ENCODE measurements at places on chromosomes 1 and 21.

- DNase-seq: no peak
Observed at GRCh38 chr21:45887788-45888187, 93.8 kb upstream of the COL6A1 start.

- DNase-seq: no peak
Observed at GRCh38 chr1:223144431-223144830, 1.4 kb upstream of the TLR5 start.

GRCh38 chr1:172089768-172090510 lies 248.6 kb downstream of the DNM3 start:
- peak; percentile 84 for DNase-seq

GRCh38 chr1:107141491-107142126 lies 770 bp downstream of the NTNG1 start:
- no peak for DNase-seq

DNA sequence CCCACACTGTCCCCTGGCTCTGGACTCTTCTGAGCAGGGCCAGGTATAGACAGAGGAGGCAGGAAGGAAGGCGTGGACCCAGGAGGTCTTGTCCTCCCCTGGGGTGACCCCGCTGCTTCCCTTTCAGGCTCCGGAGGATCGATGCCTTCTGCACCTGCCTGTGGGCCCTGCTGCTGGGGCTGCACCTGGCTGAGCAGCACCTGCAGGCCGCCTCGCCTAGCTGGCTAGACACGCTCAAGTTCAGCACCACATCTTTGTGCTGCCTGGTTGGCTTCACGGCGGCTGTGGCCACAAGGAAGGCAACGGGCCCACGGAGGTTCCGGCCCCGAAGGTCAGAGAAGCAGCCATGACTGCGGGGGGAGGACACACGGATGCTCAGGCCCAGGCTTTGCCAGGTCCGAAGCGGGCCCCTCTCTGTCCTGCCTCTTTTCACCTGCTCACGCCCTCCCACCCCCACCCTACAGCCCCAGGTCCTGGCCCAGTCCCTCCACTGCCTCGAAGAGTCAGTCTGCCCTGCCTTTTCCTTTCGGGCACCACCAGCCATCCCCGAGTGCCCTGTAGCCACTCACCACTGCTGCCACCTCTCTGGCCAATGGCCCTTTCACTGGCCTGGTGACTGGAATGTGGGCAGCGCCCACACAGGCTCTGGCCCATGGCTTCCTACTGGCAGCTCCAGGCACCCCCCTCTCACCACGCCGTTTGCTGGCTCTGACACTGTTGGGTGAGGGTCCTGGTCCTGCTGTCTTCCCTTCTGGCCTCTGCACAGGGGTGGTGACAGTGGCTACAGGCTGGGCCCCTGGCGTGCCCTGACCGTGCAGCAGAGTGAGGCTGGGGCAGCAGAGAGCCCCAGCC lies 13.5 kb downstream of the TMEM201 start:
- no peak for DNase-seq

- DNase-seq: no peak
Observed at GRCh38 chr1:247180581-247180980, 8.8 kb upstream of the ZNF124 start.

DNA sequence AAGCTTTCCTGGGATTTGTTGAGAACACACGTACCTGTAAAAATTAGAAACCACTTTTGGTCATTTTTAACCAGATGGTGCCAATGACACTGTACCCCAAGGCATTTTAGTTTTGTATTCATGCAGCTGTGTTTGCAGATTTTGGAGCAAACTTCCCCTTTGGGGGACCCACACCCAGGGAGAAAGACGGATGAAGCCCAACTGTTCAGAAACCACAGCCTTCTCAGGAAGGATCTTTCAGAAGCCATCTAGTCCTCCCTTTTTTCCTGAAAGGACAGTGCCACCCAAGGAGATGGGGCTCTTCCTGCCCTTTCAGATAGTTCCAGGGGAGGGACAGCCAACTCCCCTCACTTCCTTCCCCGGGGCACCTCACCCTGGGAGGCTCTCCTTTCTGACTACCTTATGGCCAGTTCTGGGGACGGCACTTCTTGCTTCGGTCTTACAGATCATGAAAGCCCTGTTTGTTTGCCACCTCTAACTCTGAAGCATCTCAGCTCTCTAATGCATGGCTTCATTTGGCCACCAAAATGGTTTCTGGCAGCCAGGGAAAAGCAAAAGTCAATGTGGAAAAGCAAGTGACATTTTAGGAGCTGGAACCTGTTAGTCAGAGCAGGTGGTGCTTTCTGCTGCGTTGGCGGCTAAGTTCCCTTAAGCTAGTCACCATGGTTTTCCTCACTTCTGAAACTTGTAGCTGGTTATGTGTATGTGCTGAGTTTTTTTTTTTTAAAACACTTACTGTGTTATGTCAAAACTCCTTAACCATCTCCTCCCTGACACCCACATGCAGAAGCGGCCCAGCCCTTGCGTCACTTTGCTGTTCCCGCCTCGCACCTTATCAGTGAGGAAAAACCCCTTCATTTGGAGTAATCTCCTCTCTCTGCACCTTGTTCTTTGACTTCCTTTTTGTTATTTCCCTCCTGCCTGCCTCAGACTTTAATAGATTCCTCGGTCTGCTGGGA lies 10.1 kb downstream of the TMCC2 start:
- DNase-seq: no peak

- no peak for DNase-seq
Observed at GRCh38 chr1:34695580-34695979, 59.3 kb upstream of the GJB5 start.

- peak; percentile 45 for DNase-seq
Observed at GRCh38 chr1:82269431-82269830, 468.7 kb downstream of the ADGRL2 start.

DNA sequence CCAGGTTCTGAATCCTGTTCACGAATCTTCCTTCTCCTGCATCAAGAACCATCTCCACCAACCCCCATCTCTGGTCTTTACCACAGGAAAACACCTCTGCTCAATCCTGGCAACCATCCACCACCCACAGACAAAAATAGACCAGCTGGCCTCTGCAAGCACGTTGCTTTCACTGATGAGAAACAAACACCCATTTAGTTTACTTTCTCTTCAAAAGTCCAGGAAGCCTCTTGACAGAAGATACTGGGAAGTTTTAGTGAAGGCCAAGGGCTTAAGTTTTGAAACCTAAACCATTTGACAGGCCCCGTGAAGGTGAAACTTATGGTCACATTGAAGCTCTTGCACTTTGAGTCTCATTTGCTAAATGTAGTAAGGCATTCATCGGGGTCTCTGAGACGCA lies 122.6 kb upstream of the PPP2R5A start:
- DNase-seq: peak; percentile 89

GRCh38 chr1:49125746-49126145 lies 349.1 kb upstream of the BEND5 start:
- no peak for DNase-seq

DNA sequence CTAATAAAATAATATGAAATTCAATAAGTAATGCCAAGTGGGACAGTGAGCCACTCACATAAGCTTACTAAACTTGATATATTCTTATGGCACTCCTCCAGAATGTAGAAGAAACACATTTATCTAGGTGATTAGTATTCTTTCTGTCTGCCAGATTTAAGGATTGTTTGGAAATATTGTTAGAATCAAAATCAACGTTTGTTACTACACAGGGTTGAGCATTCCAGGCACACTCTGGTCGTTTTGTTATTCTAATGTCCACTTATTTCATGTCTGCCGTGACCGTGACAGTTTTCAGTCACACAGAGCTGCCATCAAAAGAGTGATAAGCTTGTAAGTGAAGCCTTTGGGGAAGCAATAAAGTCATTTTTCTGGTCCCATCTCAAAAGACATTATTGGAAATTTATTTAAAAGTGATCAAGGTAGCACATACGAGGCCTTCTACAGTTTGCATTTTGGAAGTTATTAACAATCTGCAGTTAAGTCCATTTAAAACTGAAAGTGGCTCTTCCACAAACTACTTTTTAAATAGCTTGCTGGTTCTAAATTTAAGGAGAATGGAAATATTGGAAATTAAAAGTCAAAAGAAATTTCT lies 38.0 kb downstream of the NFIA start:
- DNase-seq: no peak

GRCh38 chr1:9628541-9629444 lies 22.7 kb upstream of the PIK3CD start:
- DNase-seq: no peak

DNA sequence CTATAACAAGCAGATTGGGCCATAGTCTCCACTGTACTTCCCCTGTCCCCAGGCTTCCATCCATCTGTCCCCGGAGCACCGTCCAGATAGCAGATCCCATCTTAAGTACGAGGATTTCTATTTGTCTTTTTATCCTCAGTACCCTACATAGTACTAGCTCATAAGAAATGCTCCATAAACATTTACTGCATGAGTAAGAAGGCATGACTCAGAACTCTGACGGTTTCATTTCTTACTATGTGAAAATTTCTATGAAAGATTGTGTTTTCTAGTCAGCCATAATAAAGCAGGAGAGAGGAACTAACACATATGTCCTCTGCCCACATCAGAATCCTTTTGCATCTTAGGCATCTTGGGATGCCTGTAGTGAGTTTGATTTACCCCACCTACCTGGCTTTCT lies 49.5 kb downstream of the CHD1L start:
- peak; percentile 85 for DNase-seq

GRCh38 chr1:5907966-5908365 lies 84.3 kb downstream of the NPHP4 start:
- no peak for DNase-seq

GRCh38 chr1:29177022-29177705 lies 4.5 kb downstream of the SRSF4 start:
- no peak for DNase-seq

GRCh38 chr1:6052543-6053205 lies 7.0 kb downstream of the KCNAB2 start:
- peak; percentile 83 for DNase-seq

DNA sequence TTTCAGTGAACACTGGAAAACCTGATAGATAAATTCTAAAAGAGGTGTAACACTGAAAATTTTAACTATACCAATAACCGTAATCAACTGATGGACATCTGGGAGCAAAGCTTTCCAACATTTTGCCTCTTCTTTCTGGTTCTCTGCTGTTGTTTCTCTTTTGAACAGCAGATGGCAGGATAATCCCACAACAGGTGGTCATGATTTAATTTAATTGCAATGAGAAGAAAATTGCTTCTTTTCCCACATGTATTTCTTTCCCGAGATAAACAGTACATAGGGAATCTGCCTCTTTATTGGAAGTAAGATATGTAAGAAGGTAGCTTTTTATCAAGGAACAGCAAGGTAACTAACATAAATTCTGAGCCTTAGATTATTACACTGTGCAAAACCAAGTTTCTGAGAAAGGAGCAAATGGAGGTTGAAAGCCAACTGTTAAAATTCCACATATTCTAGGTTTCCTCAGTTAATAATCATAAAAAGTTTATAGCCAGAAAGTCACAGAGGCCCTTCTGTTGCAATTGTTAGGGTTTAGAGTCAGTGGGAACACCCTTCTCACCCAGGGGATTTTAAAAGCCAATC lies 72.9 kb downstream of the RPS6KA1 start:
- DNase-seq: peak; percentile 78

GRCh38 chr1:248625971-248626370 lies 8.9 kb downstream of the OR2T11 start:
- DNase-seq: no peak

DNA sequence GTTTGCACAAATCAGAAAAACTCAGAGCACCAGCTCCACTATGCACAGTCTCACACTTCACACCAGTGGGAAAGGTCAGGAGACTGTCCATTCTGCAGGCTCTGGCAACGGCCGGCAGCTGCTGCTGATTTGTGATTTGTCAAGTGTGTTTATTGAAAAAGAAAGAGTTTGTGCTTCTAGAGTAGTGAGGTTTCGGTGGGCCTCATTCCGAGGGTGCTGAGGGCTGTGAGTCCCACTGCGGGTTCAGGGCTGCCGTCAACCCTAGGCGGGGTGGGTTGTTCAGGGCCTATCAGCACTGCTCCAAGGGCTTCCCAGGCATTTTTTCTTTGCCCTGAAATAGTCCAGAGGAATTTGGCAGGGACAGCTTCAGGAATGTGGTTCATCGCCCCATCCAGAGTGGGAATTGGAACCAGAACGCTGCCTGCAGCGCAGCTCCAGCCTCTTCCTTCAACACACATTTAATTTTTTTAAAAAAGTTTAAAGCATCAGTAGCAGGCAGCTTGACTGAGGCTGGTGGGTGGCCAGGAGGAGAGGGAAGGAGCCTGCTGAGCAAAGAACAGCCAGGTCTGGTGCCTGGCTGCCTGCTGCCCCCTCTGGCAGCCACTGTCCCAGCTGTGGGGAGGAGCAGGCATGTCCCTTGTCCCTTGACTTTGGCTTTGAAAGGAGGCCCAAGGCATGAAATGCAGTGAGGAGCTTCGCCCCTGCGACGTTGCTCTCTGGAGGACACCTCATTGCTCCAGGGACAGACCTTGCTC lies 19.7 kb downstream of the STUM start:
- no peak for DNase-seq

DNA sequence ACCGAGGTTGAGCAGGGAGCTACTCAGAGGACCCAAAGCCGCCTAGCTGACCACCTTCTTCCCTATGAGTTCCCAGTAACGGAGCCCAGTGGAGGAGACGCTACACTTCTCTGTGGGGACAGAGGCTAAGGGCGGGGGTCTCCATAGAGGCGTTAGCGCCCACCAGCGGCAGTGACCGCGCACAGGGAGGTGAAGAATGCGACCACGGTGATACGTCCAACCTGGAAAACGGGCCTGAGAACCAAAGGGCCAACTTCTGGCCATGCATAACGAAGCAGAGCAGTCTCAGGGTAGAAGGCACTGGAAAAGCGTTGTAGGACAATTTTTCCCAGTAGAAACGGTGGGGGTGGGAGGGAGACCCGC lies 400 bp upstream of the COG2 start:
- no peak for DNase-seq

GRCh38 chr21:34156957-34157356 lies 83.6 kb downstream of the MRPS6 start:
- DNase-seq: no peak

GRCh38 chr1:198598796-198599321 lies 40.0 kb upstream of the PTPRC start:
- DNase-seq: no peak

DNA sequence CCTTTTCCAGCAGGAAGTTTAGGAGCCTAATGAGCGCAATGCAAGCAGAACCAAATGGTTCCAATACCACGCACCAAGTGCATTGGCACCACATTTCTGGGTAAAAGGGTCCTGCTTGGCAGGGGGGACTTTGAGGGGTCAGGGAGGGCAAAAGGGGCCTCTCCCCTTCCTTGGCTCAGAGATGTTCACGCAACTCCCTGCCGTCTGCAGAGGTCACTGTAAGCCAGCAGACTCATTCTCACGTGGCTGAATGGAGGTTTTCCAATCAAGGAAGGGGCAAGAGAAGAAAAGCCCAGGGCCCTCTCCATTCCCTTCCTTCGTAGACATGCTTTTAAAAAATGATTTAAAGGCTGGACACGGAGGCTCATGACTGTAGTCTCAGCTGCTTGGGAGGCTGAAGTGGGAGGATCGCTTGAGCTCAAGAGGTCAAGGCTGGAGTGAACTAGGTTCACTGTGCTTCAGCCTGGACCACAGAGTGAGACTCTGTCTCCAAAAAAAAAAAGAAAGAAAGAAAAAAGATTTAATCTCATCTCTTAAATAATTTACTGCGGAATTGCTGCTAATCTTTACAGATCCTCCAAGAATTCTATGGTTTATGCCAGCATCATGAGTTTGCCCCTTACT lies 80.3 kb downstream of the RUNX3 start:
- DNase-seq: peak; percentile 53

GRCh38 chr1:211831558-211832323 lies 1.2 kb upstream of the LPGAT1 start:
- DNase-seq: no peak

All from choroid plexus epithelial cell (primary cell).